ENCODE measurements at places on chromosomes 7 and 10. TPM values are rescaled to one million over a fixed set of nuclear protein-coding genes. Genes with fewer than 3 reads are reported as not detected.

Gene ADCYAP1R1
- total RNA-seq = not detected

Gene ANKIB1
- 57.3 TPM for total RNA-seq

Gene PTER
- total RNA-seq = 14.8 TPM

Gene GRM3
- not detected for total RNA-seq

Gene NAT16
- total RNA-seq = not detected

Gene C10orf105
- under 0.01 TPM for total RNA-seq

Gene NRCAM
- total RNA-seq = 48.6 TPM

Gene SLC26A5
- total RNA-seq = not detected

Gene CNPY1
- total RNA-seq = 0.16 TPM

Gene DPCD
- total RNA-seq = 25.8 TPM

Gene PANK1
- total RNA-seq = 4.7 TPM

Gene MTPN
- 182 TPM for total RNA-seq

Gene LIPF
- not detected for total RNA-seq

Gene ZNF503
- total RNA-seq = 14.1 TPM

Gene MMRN2
- total RNA-seq = 8.5 TPM

Gene NRG3
- total RNA-seq = not detected

Gene VSTM4
- under 0.01 TPM for total RNA-seq

Gene KCP
- 0.50 TPM for total RNA-seq

Gene MACC1
- total RNA-seq = 3.2 TPM

Gene GPRIN2
- total RNA-seq = 0.96 TPM

Gene MYOF
- 311 TPM for total RNA-seq

Gene LRIT1
- not detected for total RNA-seq

Measured in mammary epithelial cell (primary cell).